ENCODE measurements at places on chromosomes 12 and 14. TPM values are rescaled to one million over a fixed set of nuclear protein-coding genes. Genes with fewer than 3 reads are reported as not detected.

Gene BHLHE41
- not detected for total RNA-seq

Gene ACOT4
- 3.3 TPM for total RNA-seq

Gene KRT78
- total RNA-seq, result not detected

Gene ARL6IP4
- 180 TPM for total RNA-seq

Gene LTB4R2
- 9.4 TPM for total RNA-seq

Gene PLEKHH1
- total RNA-seq, result 1.9 TPM

Gene RNFT2
- 15.8 TPM for total RNA-seq

Gene ARF3
- total RNA-seq, result 121 TPM

Gene C12orf50
- not detected for total RNA-seq

Gene GNG2
- 146 TPM for total RNA-seq

Gene IQSEC3
- 0.29 TPM for total RNA-seq

Gene PDE3A
- not detected for total RNA-seq

Gene AHNAK2
- total RNA-seq, result 0.02 TPM

Gene MMP19
- total RNA-seq, result 0.31 TPM

Gene MRPS35
- total RNA-seq, result 49.2 TPM

Gene KSR2
- total RNA-seq, result 0.45 TPM

Gene ANO4
- total RNA-seq, result not detected

Gene AJUBA
- total RNA-seq, result 1.7 TPM

Gene TEX22
- total RNA-seq, result 0.90 TPM

Gene KCNA5
- total RNA-seq, result not detected

Gene BIN2
- total RNA-seq, result 59.1 TPM

Gene C14orf180
- total RNA-seq, result not detected

Gene WIF1
- total RNA-seq, result not detected

Gene PPHLN1
- 79.9 TPM for total RNA-seq

Gene VPS29
- 100 TPM for total RNA-seq

Gene B4GALNT1
- total RNA-seq, result 1.7 TPM

All from activated CD4-positive, alpha-beta memory T cell treated with anti-CD3 and anti-CD28 coated beads for 36 hours (primary cell).